ENCODE measurements at places on chromosomes 3 and 15.

DNA sequence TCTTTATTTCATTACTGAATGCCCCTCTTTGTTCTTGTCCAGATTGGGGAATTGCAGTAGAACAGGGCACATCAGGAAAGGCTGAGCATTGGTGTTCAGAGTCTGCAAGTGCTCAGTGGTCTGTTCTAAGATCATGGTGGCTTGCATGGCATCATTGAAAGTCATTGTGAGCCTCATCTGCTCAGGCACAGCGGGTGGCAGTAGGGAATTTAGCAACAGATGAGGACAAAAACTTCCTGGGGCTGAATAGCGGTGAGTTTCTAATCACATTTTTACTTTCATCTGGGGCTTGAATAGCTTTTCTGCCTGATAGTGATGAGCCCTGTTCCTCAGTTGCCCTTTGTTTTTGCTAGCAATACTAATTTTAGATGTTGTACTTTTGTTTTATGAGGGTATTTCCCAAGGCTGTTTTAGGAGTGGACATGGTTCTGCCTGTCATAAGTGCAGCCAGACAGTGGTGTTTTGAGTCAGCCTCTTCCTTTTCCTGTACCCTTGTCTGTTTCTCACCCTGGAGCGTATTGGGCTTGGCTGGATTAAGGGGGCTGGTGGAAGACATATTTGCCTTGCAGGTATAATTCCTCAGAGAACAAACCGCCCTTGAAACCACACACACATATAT, 127.2 kb upstream of the IL12A start:
- DNase-seq = no peak

- no peak for DNase-seq
These were observed 87.5 kb upstream of the LINGO1 start for GRCh38 chr15:77720173-77720572.

DNA sequence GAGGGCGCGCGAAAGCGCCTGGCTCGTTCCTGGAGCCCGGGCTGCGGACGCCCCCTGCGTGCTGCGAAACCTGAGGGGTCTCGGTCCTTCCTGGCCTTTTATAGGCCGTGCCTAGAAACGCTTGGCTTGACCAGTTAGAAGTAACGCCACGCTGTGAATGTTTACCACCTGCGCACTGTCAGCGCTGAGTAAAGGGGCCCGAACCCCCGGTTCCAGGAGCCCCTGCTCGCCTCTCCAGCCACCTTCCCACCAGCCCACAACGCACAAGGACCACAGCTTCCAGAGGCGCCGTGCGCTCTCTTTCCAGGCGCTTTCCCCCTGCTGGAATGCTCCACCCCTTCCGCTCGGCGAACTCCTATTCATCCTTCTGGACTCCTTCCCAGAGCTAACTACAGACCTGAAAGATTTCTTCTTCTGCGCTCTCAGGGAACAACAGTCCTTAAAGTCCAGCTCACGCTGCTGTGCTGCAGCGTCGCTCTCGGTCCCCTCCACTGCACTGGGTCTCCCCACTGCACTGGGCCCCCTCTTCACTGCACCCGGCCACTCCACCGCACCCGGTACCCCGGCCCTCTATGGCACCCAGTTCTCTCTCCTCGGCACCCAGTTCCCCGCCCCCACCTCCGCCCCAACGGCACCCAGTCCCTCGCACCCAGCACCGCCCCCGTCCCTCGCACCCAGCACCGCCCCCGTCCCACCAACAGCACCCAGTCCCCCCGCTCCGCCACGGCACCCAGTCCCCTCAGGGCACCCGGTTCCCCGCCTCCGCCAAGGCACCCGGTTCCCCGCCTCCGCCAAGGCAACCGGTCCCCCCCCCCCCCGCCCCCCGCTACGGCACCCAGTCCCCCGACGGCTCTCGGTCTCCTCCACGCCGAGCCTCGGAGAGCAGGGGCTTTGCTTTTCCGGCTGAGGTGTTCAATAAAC, 69.8 kb downstream of the SQOR start:
- DNase-seq = peak; percentile 5

DNA sequence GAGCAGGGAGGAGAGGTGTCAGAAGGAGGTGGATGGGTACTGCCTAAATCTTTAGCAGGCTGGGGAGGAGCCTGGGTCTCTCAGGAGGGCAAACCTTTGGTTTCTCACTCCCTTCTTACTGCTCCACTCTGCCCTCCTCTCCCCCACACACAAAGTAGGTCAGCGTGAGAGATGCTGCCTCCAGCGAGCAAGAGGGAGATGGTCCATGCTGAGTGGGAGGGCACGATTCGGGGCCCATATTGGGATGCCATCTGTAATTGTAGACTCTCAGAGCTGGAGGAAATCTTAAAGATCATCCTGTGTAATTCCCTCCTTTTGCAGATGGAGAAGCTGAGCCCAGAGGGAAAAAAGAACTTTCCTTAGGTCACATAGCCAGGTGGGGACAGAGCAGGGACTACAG, 34.2 kb upstream of the SYN2 start:
- DNase-seq = no peak

GRCh38 chr15:79397269-79397910, 34.7 kb upstream of the MINAR1 start:
- no peak for DNase-seq

- DNase-seq = no peak
These were observed 62.3 kb downstream of the CPNE4 start for GRCh38 chr3:131972550-131972949.

GRCh38 chr15:69484837-69485236, 32.2 kb downstream of the RPLP1 start:
- no peak for DNase-seq

GRCh38 chr3:188471723-188472122, 317.8 kb downstream of the LPP start:
- no peak for DNase-seq

- no peak for DNase-seq
These were observed 10.0 kb upstream of the CHRNB4 start for GRCh38 chr15:78651007-78651406.

- no peak for DNase-seq
These were observed 53.3 kb upstream of the CHMP2B start for GRCh38 chr3:87173776-87174175.

- peak; percentile 59 for DNase-seq
These were observed 45.0 kb downstream of the TNK2 start for GRCh38 chr3:195863121-195864061.

DNA sequence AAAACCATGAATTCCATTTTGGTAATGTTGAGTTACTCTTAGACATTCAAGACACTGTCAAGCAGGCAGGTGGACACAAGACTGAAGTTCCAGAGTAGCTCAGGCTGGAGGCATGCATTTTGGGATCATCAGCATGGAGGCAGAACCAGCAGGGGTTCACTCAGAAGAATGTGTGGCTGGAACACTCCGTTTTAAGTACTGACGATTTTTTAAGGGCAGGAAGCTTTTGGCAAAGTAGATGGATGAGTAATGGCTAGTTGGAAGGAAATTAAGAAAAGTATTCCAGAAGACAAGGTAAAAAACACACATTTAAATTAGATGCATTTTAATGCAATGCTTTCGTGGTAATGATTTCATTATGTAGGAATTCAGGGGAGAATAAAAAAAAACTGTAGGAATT, 420.4 kb downstream of the ROBO2 start:
- DNase-seq = no peak

DNA sequence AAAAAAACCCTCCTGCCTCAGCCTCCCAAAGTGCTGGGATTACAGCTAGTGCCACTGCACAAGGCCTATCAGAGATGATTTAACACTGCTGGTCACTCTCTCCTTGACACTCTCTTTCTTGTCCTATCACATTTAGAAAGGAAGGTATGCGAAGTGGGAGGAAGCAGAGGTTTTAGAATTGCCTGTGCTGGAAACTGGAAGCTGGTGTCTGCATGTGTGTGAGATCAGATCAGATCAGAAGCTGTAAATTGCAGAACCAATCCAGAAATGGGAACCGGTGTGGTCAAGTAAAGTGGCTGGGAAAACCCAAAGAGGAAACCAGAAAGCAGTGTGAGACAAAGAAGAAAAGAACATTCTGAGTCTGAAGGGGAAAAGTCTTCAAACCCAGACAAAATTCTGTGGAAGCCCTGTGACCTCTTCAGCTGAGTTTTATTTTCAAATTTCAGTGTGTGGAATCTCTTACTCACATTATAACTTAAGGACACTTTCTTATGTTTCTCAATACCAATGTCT, 2.8 kb downstream of the EFHB start:
- no peak for DNase-seq

DNA sequence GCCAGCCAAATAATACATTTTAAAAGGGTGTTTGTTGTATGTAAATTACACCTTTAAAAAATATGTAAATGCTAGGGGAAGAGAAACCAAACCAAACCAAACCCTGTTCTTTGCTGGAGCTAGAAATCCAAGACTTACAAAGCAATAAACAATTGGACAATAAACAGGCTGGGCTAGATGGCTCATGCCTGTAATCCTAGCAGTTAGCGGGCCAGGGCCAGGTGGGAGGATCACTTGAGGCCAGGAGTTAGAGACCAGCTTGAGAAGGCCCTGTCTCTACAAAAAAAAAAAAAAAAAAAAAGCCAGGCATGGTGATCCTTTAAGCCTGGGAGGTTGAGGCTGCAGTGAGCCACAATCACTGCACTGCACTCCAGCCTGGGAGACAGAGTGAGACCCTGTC, 12.5 kb downstream of the STOML1 start:
- DNase-seq = no peak

- no peak for DNase-seq
These were observed 45.5 kb downstream of the CBLB start for GRCh38 chr3:105823149-105823867.

DNA sequence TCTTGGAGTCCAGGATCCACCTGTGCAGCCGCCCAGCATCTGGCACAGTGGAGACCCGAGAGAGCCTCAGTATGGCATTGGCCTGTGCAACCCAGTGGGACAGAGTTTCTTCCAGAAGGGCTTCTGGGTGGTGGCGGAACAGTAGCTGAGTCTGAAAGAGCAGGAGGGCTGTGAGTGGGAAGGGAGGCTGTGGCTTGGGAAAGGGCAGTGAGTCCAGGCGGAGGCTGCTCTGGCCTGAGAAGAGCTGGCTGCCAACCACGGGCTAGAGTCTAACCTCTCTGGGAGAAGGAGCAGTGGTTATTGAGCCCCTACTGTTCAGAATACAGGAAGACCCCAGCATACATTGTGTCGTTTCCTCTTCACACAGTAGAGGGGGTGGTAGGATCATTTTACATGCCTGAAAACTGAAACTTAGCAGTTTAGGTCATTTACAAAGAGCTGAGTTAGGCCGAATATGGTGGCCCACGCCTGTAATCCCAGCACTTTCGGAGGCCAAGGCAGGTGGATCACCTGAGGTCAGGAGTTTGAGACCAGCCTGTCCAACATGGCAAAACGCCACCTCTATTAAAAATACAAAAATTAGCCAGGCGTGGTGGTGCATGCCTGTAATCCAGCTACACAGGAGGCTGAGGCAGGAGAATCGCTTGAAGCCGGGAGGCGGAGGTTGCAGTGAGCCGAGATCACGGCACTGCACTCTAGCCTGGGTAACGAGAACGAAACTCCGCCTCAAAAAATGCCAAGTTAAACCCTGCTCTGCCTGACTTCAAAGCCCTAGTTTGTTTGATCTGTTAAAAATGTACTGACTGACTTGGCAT, 3.2 kb downstream of the AEN start:
- no peak for DNase-seq

Measured in stimulated activated CD4-positive, alpha-beta T cell treated with anti-CD3 and anti-CD28 coated beads, Interleukin-12 subunit alpha, Interleukin-12 subunit beta, amount 100 ng/mL, for 48 hours (primary cell).